Left colon (tissue), 2 donors: ENCODE measurements at places on chromosomes 3 and 15. TPM values are rescaled to one million over a fixed set of nuclear protein-coding genes. Genes with fewer than 3 reads are reported as not detected.

LTF gene
- total RNA-seq: 0.53 TPM

KIF23 gene
- 4.0 TPM for total RNA-seq

TPM1 gene
- total RNA-seq: 607 TPM

VPS8 gene
- total RNA-seq: 65.1 TPM

USP50 gene
- total RNA-seq: not detected

ROPN1 gene
- total RNA-seq: 3.2 TPM

EXD1 gene
- not detected for total RNA-seq

GOLGA6L10 gene
- total RNA-seq: 0.17 TPM

GHRL gene
- total RNA-seq: 1.1 TPM

TPRG1 gene
- 2.7 TPM for total RNA-seq

GPR62 gene
- not detected for total RNA-seq

CX3CR1 gene
- total RNA-seq: 0.24 TPM

OPA1 gene
- 81.7 TPM for total RNA-seq

DUOXA2 gene
- total RNA-seq: 1.3 TPM

ROBO2 gene
- 0.28 TPM for total RNA-seq
